Activated naive CD8-positive, alpha-beta T cell treated with anti-CD3 and anti-CD28 coated beads for 36 hours (primary cell): ENCODE measurements at places on chromosomes 1 and 21.
A peak's percentile ranks its signal among the peaks of the same experiment; 100 is the strongest.

- no peak for DNase-seq
Measured at GRCh38 chr1:179803918-179804317, 60.8 kb downstream of the FAM163A start.

- no peak for DNase-seq
Measured at GRCh38 chr1:165840423-165840822, 13.0 kb downstream of the UCK2 start.

DNA sequence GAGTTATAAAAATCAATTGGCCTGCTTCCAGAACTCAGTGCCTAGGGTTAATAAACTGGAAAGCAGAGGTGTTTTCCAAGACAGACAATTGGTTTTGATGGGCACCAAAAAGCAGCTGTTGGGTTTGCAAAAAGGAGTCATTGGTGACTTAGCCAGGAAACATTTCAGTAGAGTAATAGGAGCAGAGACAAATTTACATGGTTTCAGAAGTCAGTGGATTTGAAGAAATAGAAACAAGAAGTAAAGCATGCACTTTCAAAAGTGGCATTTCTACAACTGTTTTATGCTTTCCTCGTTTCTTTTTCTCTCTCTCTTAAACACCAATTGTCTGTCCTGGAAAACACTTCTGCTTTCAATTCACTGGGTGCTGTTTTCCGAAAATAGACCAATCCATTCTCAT is 87.8 kb downstream of the GLUL start:
- no peak for DNase-seq

GRCh38 chr1:43832998-43833397 is 100.6 kb upstream of the ARTN start:
- DNase-seq: no peak

- no peak for DNase-seq
Measured at GRCh38 chr1:21503706-21504377, 5.4 kb upstream of the ALPL start.

DNA sequence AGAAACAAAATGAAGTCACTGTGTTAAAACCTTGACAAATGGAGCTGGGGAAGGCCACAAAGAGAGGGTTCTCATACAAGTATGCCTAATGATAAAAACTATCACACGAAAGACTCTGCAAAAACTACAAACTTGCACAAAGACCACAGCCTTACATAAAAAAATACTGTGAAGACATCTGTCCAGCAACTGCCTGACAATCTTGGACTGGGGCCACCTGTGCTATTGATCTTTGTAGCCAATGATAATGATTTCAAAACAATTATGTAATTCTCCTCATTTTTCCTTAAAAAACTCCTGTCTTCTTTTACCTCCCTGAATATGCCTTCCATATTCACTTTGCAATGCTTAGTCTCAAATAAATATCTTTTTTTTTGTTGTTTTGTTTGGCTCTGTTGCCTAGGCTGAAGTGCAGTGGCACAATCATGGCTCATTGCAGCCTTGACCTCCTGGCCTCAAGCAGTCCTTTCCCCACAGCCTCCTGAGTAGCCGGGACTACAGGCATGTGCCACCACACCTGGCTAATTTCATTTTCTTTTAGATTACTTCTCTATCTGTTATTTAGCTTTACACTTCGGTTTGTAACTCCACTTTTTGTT is 79.4 kb upstream of the RHOU start:
- DNase-seq: no peak

- DNase-seq: no peak
Measured at GRCh38 chr1:165288350-165289120, 68.0 kb downstream of the LMX1A start.

DNA sequence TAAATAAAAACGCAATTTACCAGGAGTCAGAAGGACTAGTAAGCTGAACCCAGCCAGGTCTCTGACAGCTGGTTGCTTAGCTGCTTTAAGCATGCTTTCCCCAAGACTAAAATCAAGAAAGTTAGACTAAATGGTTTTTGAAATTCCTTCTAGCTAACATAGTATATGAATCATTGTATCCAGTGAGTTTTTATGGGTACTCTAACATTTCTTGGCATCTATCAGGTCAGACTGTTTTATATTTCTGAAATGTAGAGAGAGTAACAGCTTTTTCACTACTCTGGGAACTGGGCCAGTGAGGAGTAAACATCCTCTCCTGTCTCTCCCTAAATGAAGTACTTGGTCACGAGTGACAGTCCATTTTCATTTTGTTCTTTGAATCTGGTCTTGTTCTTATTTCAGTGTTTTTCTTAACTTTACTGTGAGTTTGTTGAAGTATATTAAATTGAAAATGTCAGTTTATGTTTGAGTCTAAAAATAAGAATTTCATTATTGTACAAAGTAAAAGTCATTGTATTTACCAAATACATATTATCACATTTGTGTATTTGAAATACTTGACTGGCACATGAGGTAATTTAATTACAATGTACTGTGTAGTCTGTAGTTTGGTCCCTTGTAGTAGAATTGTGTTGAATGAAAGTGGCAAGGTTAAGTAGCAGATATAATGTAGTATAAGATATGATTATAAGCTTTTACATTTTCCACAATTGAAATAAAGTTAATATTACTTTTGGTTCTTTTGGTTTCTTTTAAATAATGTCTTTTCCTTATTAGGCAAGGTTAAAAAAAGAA is 47.6 kb downstream of the PKN2 start:
- DNase-seq: no peak

- no peak for DNase-seq
Measured at GRCh38 chr1:118914379-118915161, 73.6 kb downstream of the TBX15 start.

DNA sequence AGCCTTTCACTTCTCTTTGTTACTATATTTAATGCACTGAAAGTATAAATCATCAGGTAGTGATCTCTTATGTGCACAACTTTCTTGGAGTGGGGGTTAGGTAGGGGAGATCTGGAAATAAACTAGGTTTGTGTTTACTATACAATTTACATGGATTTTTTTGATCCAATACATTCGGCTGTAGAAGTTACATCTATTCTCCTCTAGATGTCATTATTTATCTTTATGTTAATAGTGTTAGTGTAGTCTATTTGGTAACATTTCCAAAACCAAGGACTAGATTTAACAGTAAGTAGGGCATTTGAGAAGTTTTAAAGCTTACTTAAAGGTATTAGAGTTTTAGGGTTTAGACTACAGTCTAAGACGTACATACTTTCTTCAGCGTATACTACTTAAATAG is 5.4 kb downstream of the VPS45 start:
- DNase-seq: no peak

- DNase-seq: peak; percentile 75
Measured at GRCh38 chr1:28199328-28200233, 23.1 kb upstream of the PTAFR start.

- no peak for DNase-seq
Measured at GRCh38 chr1:150661156-150661555, 31.7 kb upstream of the ENSA start.

DNA sequence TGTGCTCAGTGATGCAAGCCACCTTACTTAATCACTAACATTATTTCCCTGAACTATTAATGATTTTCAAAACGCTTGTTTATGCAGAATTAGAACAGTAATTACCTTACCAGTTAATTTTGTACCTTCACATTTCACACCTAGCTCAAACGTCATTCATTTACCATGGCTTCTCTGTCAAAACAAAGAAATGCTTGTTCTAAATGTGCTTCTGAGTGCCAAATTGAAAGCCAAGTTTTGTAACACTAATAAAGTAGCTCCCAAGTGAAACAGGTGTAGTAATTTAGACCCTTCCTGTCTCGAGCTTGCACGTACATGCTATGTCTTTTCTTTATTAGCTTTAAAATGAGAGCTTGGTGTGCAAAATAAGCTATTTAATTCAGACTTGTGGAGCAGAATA is 533.7 kb upstream of the PKN2 start:
- no peak for DNase-seq

GRCh38 chr1:113931451-113931851 is 2.3 kb downstream of the HIPK1 start:
- DNase-seq: no peak

- no peak for DNase-seq
Measured at GRCh38 chr1:23286401-23286800, 57.7 kb downstream of the HNRNPR start.

DNA sequence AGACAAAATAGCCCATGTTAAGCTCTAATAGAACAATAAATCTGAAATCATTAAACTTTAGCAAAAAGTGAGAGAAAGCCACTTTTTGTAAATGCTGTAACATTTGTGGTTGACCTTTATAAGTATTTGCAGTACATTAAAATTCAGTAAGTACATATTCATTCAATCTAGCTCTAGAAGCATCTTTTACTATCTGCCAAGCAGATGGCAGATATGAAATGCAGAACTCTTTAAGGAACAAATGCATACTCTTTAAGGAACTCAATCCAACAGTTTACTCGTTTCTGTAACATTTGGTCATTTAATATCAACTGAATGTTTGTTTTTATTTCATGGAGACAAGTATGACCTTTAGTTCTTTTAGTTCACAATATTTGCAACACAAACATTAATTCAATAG is 150.1 kb downstream of the APP start:
- DNase-seq: no peak
